Inflammatory macrophage treated with lipopolysaccharide for 4 hours (primary cell): ENCODE measurements at places on chromosomes 2 and 18.

GRCh38 chr2:133439565-133439920 is 128.7 kb downstream of the NCKAP5 start:
- no peak for DNase-seq

DNA sequence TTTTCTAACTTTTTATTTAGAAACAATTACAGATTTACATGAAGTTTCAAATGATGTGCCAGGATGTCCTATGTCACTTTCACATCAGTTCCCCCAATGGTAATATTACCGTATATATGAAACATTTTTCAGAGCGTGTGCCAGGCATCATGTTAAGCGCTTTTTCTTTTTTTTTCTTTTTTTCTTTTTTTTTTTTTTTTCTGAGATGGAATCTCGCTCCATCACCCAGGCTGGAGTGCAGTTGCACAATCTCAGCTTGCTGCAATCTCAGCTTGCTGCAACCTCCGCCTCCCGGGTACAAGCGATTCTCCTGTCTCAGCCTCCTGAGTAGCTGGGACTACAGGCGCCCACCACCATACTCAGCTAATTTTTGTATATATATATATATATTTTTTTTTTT is 5.6 kb upstream of the PPP4R1 start:
- DNase-seq = peak; percentile 57

- no peak for DNase-seq
Observed at GRCh38 chr18:34758378-34758948, 48.4 kb downstream of the DTNA start.

DNA sequence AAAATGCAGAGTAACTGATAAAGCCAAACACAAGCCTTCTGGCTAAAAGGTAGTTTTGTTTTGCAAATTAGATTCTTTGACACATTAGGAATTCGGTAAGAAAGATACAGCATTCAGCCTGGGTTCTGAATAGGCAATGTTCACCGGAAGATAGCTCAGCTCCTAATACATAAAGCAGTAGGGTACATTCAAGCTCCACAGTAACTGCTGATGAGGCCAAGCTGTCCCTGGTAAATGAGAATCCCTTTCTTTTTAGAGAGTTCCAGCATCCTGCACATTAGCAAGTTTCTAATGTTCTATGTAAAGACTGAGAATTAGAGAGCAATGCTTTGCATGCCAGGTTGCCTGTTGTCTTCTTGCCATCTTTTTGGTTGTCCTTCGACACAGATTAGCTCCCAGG is 316.3 kb upstream of the SLC14A2 start:
- no peak for DNase-seq
